ENCODE measurements at places on chromosomes 12 and 14.
A peak's percentile ranks its signal among the peaks of the same experiment; 100 is the strongest.

DNA sequence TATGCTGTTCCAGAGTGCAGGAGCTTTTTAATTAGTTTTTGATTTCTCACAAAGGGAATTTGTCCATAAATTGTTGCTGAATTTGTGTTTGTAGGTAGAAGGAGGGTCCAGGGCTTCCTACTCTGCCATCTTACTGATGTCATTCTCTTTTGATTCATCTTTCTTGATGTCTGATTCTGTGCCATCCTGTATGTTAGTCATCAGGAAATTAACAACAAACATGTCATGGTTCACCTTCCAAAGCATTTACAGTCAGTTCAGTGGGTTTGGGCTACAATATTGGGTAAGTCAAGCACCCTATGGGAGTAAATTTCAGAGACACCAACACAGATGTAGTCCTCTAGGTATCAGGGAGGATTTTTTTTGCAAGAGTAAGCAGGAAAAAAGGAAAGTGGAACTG is 135.2 kb upstream of the SLC38A2 start:
- DNase-seq: no peak

GRCh38 chr14:95128140-95128539 is 29.2 kb downstream of the DICER1 start:
- no peak for DNase-seq

DNA sequence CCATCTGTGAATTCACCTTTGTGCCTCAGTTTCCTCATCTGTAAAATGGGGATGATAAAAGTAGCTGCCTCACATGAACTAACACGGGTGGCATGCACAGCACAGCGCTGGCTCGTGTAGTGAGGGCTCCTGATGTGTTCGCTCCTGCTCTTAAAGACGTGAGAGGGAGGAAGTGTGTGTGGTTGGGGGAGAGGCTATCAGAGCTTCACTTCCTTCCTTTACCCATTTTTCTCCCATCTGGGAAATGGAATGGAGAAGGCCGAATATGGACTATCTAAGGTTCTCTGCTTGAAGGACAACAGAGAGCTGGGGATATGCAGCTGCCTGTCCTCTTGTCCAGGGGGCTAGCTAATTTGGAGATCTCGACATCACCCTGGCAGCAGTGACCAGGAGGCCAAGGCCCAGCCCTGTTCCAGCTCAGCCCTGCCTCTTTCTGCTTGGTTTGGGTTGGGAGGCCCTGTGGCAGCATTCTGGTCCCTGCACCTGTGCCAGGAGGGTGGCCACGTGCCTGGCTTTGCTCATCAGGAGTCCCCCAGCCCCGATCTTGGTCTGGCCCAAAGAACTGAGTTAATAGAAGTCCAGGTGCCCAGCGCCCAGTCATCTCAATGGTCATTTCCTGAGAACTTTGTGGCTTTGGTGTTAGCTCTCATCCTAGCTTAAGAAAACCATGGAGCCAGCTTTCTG is 44.5 kb upstream of the ESRRB start:
- DNase-seq: no peak

DNA sequence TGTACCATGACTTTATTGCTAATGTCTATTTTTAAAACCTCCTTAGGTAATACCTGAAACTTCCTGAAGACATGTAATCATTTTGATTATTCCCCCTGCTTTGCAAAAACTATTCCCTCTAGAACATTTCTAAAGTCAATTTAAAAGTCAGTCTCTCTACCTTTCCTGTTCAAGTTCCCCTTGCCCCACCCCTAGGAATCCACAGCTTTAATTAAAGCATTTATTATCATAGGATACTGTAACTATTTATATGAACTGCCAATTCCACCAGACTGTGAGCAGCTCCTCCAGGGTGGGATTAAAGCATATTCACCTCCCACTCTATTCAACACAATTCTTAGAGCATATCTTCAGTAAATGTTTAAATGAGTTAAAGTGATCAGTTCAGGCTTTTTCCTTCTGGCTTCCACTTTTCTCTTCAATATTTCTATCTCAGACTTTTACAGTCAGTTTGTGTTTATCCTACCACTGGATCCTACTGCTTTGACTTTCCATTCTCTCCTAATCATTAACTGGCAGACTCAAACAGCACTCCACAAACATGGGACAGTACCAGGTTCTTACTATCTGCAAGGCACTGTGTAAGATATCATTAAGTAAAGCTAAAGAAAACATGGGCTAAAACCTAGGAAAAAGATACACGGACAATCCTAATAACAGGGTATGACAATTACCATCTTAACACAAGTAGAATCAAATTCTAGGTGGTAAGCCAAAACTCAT is 39.1 kb downstream of the PTPN21 start:
- no peak for DNase-seq

- DNase-seq: no peak
Observed at GRCh38 chr12:51371295-51371953, 19.8 kb downstream of the GALNT6 start.

GRCh38 chr12:103673891-103674375 is 86.9 kb downstream of the STAB2 start:
- no peak for DNase-seq

GRCh38 chr12:18320036-18320617 is 58.8 kb downstream of the PIK3C2G start:
- DNase-seq: no peak

- no peak for DNase-seq
Observed at GRCh38 chr12:132064631-132065030, 79.5 kb downstream of the DDX51 start.

GRCh38 chr14:79605849-79606248 is 605.5 kb downstream of the DIO2 start:
- DNase-seq: peak; percentile 63

- no peak for DNase-seq
Observed at GRCh38 chr12:44526655-44527182, 349.4 kb downstream of the NELL2 start.

- DNase-seq: no peak
Observed at GRCh38 chr12:82781309-82781997, 94.7 kb downstream of the TMTC2 start.

DNA sequence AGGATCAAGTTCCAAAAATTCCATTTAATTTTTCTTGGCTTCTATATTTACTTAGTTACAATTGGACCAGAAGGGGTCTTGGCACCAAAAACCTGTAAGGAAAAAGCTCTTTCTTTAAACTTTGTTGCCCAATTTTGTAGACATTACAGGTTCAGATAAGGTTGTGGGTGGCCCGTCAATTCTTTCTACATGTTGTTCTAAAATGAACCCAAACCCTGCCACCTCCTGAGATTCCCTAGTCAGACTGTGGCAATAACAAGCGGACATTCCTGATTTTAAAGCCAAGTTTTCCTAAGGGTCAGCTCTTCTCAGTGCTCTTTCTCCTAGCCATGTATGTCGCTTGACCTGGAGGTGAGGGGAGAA is 45.0 kb upstream of the GSG1 start:
- DNase-seq: no peak

GRCh38 chr12:10169104-10169503 is 2.8 kb downstream of the OLR1 start:
- DNase-seq: no peak

DNA sequence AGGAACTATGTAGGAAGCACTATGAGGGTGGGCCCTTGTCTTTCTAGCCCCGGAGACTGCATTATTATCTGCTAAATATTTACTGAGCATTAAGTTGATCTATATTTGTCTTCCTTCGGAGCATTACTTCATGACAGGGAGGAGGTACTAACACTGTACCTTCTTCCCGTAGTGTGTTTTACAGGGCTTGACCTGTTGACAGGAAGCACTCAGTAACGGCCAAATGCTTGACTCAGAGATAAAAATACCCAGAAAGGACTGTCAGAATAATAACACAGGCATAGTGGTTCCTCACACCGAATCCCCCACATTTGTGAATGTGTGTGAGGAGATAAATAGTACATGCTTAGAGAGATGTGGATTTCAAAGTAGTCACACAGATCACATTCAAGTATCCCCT is 466.6 kb downstream of the EGLN3 start:
- no peak for DNase-seq

GRCh38 chr12:121611306-121611705 is 15.0 kb upstream of the ORAI1 start:
- DNase-seq: no peak
